ENCODE measurements at places on chromosomes 4 and X. TPM values are rescaled to one million over a fixed set of nuclear protein-coding genes. Genes with fewer than 3 reads are reported as not detected.
A peak's percentile ranks its signal among the peaks of the same experiment; 100 is the strongest.

The TMEM35A gene
- total RNA-seq: 2.3 TPM

- DNase-seq: no peak
Observed at GRCh38 chr4:57370691-57371090, 260.5 kb upstream of the IGFBP7 start.

- no peak for DNase-seq
Observed at GRCh38 chrX:20197641-20198210, 56.1 kb upstream of the EIF1AX start.

- no peak for DNase-seq
Observed at GRCh38 chr4:100933628-100934027, 413.7 kb downstream of the PPP3CA start.

The NALF2 gene
- total RNA-seq: not detected

DNA sequence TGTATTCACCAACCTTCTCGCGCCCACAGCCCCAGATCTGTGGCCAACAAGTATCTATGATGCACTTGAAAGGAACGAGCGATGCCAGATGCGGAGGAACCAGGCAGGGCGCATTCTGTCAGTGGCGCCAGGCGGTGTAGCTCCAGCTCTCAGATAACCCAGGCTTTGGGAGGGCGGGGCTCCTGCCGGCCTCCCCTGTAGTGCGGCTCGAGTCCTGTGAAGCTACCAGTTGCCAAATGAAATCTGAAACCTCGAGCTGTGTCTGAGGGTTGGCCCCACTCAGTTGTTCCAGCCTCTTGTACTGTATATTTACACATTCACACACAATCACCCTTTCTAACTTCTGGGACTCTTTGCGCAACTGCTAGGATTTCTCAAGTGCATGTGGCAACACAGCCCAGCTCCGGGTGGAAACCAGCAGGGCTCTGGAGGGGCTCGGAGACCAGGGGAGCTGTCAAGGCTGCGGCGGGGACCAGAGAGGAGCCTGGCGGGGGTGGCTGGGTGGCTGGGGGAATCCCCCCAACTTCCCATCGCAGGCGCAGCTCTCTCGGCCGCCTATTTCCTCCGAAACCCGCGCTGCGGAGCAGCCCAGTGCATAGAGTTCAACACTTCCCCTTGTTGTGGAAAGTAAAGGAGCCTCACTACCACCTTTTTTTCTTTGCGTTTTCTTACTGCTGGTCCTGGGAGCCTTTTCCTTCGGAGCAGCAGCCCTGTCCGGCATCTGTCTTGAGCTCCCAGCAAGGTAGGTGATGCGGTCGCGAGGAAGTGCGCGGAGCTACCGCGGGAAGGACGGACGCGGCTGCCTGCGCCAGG lies at the start of gene ARHGAP24:
TSS of gene ARHGAP24 (plus strand) at position 333 of the 813 bp plus-strand sequence.
- peak; percentile 84 for DNase-seq

DNA sequence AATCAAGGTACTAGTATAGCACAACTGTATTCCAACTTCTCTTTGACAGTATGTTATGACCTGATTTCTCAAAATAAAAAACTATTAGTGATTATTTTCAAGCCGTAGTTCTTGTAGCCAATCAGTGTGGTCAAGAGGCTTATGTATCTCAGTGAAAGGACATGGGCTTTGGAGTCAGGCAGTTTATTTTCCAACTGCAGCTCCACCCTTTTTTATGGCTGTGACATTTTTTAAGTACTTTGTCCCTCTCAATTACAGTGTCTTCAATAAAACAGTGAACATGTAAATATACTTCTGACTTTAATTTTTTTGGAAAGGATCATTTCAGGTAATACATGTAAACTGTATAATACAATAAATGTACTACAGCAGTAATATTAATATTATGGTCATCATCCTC lies 30.0 kb downstream of the HTN1 start:
- DNase-seq: no peak

Measured in sciatic nerve (tissue), 2 donors.